Stimulated activated CD4-positive, alpha-beta T cell treated with anti-CD3 and anti-CD28 coated beads, Interleukin-1b, Interleukin-23, amount 100 ng/mL, for 1 hour (primary cell): ENCODE measurements at places on chromosomes 5 and 9.

- no peak for DNase-seq
These were observed 73.6 kb upstream of the ZNF622 start for GRCh38 chr5:16539169-16539666.

- no peak for DNase-seq
These were observed 842 bp upstream of the GTF3C5 start for GRCh38 chr9:133029994-133030316.

GRCh38 chr5:160271396-160271795, 41.0 kb downstream of the CCNJL start:
- no peak for DNase-seq

- no peak for DNase-seq
These were observed 66.8 kb upstream of the ADCY2 start for GRCh38 chr5:7329141-7329540.

GRCh38 chr9:89615661-89616060, 10.8 kb downstream of the GADD45G start:
- DNase-seq, result no peak

GRCh38 chr9:127793093-127793708, 7.4 kb downstream of the CDK9 start:
- DNase-seq, result no peak

- DNase-seq, result no peak
These were observed at the start of gene DNAH5 for GRCh38 chr5:13944560-13945199. DNAH5 (minus strand) TSS chr5:13944688; CDS start chr5:13944438, 250 bp downstream.

DNA sequence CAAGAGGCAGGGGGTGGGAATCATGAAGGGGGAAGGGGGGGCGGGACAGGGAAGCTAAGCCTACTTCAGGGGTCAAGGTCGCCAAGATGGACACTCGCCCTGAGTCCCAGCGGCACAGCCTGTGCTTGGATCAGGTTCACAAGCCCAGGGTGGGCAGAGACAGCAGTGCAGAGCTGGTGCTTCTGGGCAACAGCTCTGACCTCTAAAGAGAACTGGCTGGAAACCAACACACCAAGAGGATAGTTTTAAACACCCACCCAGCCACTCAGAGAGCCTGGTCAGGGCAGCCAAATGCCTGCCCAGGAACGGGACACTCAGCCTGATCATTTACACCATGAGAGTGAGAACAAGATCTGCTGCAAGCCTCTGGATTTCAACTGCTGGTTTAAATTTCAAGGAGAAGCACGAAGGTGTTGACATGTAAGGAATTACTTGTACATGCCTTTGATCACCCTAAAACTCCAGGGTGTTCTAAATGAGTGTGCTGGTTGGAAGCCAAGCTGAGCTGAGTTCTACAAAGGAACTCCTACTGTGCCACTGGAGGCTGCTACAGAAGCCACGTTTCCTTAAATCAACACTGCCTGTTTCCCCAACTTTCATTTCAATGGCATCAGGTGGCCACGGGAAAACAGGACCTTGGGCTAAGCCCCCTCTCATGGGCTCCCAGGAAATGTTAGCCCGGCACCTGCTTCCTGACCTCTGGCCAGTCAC, 91.5 kb downstream of the TTLL11 start:
- DNase-seq, result no peak

DNA sequence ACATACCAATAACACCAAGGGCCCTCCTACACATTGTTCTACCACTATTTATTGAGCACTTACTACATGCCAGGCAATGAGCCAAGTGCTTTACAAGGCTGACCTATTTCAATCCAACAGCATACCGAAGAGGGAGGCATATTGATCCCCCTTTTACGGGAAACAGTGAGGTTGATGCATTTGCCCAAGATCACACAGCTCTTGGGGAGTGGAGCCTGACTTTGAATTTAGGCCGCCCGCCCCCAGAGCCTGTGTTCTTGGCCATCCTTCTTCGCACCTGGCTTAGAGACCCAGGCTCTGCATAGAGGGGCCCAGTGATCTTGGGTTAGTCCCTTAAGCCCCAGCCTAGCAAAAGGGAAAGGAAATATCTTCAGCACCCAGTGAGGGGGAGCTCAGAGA, 158.1 kb upstream of the IER5L start:
- no peak for DNase-seq

- no peak for DNase-seq
These were observed 21.3 kb downstream of the URM1 start for GRCh38 chr9:128392302-128393144.

DNA sequence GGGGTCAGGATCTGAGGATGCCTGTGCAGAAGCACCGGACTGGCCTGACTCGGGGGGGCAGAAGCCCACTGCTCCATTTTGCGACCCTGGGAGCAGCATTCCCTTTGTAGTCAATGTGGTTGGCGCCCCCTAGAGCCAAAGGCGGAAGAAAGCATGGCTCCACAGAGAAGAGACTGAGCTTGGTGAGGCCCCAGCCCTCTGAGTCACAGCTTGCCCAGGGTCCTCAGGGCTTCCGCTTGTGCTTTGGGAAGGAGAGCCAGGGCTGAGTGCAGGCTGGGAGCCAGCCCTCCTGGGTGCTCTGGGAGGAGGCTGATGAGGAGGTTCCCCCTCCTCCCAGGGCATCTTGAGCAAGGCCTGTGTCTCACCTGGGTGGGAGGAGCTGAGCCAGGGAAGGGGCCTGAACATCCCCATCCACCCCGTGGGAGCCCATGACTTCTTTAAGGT, 5.5 kb upstream of the AQP3 start:
- DNase-seq, result no peak

DNA sequence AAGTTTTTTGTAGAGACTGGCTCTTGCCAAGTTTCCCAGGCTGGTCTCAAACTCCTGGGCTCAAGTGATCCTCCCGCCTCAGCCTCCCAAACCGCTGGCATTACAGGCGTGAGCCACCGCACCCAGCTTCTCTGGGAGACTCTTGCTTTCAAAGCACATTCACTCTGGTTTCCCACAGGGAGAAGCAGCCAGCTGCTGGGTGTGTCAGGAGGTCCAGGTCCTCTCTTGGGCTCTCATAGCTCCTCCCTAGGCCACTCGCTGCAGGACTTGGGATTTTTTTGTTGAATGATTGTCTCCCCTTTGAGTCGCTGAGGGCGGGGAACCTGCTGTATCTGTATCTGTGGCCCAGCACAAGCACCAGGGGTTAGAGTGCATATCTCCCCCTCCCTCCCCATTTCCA, 68.4 kb upstream of the RAPGEF1 start:
- no peak for DNase-seq

DNA sequence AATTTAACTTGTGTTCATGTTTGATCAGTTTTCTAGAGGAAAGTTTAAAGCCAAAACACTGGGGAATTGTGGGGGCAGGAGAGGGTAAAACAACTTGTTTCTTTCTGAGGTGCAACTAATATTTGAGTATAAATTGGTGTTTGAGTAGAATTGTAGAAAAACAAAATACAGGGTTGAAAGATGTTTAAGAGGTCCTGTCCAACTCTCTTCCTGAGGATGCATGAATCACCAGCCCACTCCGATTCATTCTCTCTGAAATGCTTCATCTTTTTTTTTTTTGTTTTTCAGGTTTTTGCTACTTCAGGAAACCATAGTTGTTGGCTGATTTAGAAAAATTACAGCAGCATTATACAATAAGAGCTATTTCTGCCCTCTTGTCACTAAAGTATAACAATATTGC, 42.4 kb upstream of the TMC1 start:
- no peak for DNase-seq

- DNase-seq, result no peak
These were observed 315.0 kb downstream of the FER start for GRCh38 chr5:109062664-109063063.

DNA sequence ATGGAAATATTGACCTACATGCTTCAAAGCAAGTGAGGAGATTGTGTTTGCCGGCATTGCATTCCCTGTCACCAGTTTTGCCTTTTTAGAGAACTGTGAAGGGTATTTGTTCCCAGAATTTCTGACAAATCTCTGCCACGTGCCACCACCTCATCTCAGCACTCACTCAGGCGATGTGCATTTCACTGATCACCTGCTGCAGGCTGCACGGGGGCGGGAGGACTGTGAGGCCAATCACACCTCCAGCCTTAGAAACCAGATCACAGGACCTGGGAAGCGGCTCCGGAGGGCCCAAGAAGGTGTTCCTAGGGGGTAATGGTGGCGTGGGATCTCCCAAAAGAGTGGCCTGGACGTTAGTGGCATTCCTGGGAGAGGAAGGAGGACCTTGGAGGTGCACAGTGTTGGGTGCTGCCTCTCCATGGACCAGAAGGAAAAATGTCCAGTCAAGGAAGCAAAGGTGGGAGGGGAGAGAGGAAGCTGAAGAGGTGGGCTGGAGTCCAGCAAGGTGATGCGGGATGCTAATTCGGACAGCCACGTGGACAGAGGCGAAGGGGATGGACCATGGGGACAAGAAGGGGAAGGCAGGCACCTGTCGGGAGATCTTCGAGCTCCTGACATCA, 63.6 kb upstream of the OLFM1 start:
- no peak for DNase-seq

DNA sequence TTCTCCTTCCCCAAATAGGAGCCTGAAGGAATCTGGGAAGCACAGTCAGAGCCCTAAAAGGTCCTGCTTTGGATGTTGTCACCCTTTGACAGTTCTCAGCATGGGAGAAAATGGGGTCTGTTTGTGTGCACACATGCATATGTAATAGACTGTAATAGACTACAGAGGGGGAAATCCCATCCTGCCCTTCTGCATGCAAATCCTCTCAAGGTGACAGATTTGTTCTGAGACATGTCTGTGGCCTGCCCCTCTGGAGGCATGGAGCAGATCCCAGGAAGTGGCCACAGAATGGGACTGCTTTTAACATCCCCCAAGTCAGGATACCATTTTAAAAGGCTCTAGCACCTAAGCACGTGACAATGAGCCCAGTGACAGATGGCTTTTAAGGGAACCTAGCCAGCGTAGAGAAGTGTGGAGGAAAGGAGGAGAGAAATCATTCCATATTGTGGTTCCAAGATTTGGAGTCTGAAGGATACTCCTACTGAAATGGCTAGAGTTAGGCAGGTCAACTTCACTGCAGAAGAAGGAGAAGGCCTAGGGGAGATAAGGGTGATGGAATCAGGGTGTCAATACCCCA, 483.5 kb downstream of the SPOCK1 start:
- DNase-seq, result no peak

- no peak for DNase-seq
These were observed 8.3 kb downstream of the HSD17B3 start for GRCh38 chr9:96293498-96294158.

DNA sequence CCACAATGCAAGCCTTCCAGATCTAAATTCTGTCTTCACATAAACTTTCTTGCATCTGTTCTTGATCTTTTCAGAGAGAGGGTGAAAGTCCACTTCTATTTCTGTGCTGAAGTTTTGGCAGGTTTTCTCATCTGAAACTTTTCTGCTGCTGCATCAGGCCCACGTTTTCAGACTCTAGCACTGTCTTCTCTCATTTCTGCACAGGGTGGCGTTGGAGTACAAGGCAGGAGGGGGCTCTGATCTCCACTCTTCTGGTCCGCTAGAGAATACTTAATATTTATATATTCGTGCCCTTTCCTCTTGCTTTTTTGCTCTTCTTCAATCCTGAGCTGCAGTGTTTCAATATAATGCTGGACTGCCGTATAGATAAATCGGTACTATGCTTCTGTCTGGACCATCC, 204.0 kb upstream of the PRDM9 start:
- DNase-seq, result no peak

DNA sequence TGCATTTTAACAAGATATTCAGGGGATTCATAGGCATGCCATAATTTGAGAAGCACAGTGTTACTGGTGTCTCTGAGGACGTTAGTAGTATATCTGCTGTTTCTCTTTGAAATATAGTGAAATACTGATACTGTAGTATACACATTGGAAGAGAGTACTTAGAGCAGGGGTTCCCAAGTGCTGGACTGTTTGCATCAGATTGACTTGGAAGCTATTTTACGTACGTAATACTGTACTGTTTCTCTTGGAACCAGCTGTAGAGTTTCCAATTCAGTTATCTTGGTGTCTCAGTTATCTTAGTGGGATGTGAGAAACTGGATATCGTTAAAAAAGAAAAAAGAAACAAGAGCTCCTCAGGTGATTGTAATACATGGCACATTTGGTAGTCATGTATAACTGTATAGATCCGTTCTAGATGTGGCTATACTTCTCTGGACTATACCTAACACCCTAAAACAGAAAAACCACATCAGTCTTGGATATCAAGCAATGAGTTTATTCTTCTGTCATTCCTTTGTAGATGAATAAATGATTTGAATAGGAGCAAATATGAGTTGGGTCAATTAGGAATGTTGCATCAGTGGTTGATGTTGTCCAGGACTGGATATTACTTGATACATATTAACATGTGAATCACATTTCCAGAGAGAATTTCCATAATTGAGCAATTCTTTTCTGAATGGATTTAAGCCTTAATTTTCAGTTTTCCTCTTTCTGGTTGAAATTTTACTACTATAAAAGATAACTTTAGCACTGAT, 33.4 kb downstream of the PRRC1 start:
- no peak for DNase-seq

GRCh38 chr5:67802766-67803165, 412.8 kb upstream of the PIK3R1 start:
- no peak for DNase-seq

DNA sequence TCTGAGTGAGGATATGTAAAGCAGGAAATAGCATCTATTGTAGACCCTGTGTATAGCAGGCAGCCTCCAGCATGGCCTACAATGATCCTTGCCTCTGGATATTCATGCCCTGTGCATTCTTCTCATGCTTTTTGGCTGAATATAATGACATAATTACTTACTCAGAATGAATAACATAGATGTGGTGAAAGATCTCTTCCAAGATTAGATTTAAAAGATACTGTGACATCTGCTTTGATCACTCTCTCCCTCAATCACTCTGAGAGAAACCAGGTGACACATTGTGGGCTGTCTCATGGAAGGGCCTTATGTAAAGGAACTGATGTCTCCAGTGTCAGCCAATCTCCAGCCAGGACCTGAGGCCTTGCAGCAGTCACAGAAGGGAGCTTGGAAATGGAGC, 376.7 kb downstream of the DNAH5 start:
- no peak for DNase-seq

- DNase-seq, result no peak
These were observed 56.9 kb downstream of the HOMER1 start for GRCh38 chr5:79456890-79457583.

- DNase-seq, result no peak
These were observed 184.1 kb downstream of the CCDC192 start for GRCh38 chr5:127887282-127887681.

GRCh38 chr9:131470581-131470991, 32.1 kb upstream of the POMT1 start:
- no peak for DNase-seq

DNA sequence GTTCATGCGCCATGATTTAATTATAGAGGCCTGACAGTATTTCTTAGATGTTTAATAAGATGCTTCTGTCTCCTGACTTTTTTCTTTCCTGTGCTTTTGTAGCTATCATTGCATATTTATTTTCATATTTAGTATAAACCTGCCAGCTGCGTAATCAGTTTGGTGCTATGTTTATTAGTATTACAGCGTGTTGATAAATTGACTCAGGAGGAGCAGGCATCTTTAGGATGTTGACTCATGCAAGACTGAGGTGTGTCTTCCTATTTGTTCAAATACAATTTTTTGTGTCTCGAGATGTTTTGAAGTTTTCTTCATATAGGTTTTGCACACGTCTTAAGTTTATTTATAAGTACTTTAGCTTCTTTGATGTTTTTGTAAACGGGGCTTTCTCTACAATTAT, 35.9 kb upstream of the EXOC3 start:
- no peak for DNase-seq
